ENCODE measurements at places on chromosomes 12 and 14. TPM values are rescaled to one million over a fixed set of nuclear protein-coding genes. Genes with fewer than 3 reads are reported as not detected.

TOMM20L gene
- not detected for total RNA-seq

DNA sequence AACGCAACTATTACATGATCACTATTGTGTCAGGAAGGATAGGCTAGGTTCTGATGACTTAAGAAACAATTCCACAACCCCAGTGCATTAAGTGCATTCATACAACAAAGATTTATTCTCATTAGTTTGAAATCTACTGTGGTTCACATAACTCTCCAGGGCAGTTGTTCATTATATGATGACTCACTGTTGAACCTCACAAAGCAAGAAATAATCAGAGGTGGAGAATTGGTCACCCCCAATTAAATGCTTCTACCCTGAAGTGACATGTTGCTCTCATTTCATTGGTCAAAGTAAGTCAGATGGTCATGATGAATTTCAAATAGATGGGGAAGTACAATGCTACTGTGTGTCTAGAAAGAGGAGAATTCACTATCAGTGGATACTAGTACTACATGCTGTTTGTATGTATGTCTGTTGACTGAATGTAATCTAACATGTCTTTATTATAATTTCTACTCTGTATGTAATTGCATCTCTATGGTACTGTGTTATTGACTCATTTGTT lies 6.1 kb upstream of the HELB start:
- H3K27ac ChIP-seq = no peak overlapping the region
- no peaks in the 10 kb centered on the region for H3K4me1 ChIP-seq
- DNase-seq = no peak
- no peaks in the 10 kb centered on the region for H3K36me3 ChIP-seq
- H3K27me3 ChIP-seq = peaks cover 81% of the 10 kb centered on the region

- no peaks in the 10 kb centered on the region for H3K27me3 ChIP-seq
- H3K27ac ChIP-seq = no peak overlapping the region
- no peaks in the 10 kb centered on the region for H3K36me3 ChIP-seq
- H3K4me1 ChIP-seq = no peaks in the 10 kb centered on the region
- no peak overlapping the region for H3K4me3 ChIP-seq
Observed at GRCh38 chr12:102388469-102388868, 91.9 kb downstream of the IGF1 start.

RNFT2 gene
- 7.2 TPM for total RNA-seq

IGF1 gene
- not detected for total RNA-seq

DNA sequence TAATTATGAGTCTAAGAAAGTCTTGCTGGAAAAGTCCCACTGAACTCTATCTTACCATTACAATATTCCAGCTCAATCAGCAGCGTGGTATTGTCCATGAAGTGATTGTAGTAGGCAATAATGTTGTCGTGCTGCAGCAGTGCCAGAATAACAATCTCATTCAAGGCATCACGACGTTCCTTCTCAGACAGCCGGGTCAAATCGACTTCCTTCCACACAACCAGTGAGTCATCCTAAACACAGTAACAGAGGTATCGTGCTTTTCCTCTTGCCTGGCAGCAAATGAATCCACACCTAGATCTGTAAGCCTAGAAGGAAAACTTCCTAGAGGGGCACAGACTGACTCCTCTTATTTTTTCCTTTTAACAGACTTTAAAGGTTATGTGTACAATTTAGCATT lies 2.9 kb downstream of the NEK9 start:
- peak; percentile 80 for DNase-seq
- peaks cover 30% of the 10 kb centered on the region for H3K4me1 ChIP-seq
- peak overlapping the region; percentile 33 for H3K4me3 ChIP-seq
- no peaks in the 10 kb centered on the region for H3K27me3 ChIP-seq
- peaks cover 75% of the 10 kb centered on the region for H3K36me3 ChIP-seq

GRCh38 chr14:44384093-44384492 lies 123.0 kb downstream of the FSCB start:
- no peak overlapping the region for H3K4me3 ChIP-seq
- no peak for DNase-seq
- H3K4me1 ChIP-seq = no peaks in the 10 kb centered on the region
- H3K27ac ChIP-seq = no peak overlapping the region
- no peaks in the 10 kb centered on the region for H3K27me3 ChIP-seq
- H3K36me3 ChIP-seq = peaks cover 4% of the 10 kb centered on the region

TAS2R10 gene
- 2.1 TPM for total RNA-seq

TMX1 gene
- 35.0 TPM for total RNA-seq

CEBPE gene
- not detected for total RNA-seq

All from MCF 10A (cell line).